ENCODE measurements at places on chromosomes 16 and 17.

- no peak for DNase-seq
Observed at GRCh38 chr16:11403920-11404319, 58.7 kb downstream of the RMI2 start.

DNA sequence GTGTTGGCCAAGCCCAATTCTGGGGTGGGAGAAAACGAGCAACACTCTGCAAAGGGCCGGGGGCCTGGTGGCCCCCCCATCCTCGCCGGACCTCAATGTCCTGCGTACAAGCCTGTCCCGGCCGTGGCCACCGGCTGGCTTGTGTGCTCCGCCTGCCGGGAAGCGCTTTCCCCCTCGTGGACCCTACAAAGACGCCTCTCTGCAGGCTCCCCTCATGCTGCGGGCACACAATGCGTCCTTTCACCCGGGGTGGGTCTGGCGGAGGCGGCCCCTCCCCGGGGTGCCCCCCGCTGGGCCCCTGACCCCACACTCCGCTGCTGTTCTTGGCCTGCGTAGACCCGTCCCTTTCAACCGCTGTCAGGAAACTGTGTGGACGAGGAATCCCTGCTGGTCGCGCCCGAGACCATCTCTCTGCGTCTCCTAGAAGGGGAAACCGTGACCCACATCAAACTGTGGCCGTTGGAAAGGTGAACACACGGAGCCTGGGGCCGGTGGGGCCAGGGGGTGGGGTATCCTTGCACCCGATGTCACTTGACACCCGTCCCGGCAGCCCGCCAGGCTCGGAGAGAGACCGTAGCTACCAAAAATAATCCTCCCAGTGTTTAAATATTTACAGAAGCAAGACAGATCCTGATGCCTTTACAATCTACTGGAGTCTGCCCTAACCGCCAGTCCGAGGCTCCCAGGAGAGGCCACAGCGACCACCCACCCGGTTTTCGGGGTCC, 43.6 kb downstream of the TBC1D16 start:
- DNase-seq = no peak

GRCh38 chr16:10552998-10553491, 27.4 kb downstream of the EMP2 start:
- DNase-seq = peak; percentile 59

DNA sequence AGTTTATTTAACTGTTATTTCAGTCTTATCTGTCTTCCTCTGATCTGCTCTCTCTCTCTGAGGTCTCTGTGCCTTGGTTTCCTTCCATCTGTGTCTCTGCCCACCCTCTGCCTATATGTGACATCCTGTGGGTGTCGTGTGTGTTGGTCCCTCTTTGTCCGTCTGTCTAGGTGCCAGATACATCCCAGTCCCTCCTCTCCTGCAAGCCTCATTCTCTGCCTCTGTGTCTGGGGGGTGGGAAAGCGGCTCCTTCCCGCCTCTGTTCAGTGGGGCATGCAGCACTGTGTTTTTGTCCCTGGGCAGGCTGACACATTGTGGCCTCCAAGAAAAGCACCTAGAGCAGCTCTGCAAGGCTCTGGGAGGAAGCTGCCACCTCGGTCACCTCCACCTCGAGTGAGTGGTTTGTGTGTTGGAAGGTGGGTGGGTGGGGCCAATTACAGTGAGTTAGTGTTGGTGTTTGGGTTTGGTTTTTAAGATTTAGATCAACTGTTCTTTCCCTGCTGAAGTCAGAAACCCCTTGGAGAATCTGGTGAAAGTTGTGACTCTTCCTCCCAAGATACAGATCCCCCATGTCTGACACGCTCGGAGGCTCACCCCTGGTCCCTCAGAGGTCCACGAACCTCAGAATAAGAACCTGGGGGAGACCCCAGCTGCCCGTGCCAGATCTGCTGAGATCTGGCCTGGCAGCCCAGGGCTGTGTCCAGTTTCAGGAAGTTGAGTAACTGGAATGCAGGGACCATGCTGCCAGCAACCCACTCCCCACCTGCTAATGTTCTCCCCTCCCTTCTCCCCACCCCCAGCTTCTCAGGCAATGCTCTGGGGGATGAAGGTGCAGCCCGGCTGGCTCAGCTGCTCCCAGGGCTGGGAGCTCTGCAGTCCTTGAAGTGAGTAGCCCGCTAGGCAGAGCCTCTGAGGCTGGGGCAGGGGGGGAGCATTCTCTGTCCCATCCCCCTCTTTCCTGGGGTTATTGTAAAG, 50.9 kb upstream of the CPNE2 start:
- peak; percentile 92 for DNase-seq

DNA sequence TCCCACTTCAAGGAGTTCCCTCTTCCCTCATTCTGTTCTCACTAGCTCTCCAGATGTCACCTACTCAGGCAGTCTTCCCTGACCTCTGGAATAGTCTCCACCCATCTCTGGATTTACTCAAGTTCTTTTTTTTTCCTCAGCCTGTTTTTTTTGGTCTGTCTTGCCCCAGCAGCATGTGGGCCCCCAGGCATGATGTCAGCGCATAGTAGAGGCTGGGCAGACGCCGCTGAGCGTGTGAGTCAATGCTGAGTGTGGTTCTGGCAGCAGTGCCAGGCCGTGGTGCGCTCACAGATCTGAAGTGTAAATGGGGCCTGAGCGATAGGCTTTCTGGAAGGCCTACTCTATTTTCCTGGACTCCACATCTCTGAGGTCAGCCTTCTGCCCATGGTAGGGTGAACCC, 2.7 kb upstream of the KCNJ18 start:
- DNase-seq = no peak

GRCh38 chr17:64063088-64063487, 42.7 kb upstream of the ICAM2 start:
- no peak for DNase-seq

GRCh38 chr16:11356573-11357331, 11.5 kb downstream of the RMI2 start:
- peak; percentile 74 for DNase-seq

DNA sequence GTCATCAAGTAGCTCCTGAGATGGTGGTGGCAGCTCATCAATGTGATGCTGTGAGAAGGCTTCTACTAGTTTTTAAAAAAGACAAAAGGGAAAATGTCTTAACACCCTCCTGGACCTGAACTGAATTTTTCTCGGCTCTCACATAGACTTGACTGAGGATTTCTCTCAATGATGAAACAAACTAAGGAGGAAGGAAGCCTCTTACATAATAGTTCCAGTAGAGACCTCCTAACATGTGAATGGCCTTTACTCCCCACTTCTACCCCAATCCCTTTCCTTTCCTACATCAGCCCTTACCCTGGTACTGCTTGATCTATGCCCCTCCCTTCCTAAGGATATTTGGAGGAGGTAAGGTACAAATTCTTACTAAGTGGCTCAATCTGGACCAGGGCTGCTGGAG, 54.8 kb upstream of the MTMR4 start:
- DNase-seq = no peak

- no peak for DNase-seq
Observed at GRCh38 chr17:2397247-2398171, 3.4 kb downstream of the MNT start.

DNA sequence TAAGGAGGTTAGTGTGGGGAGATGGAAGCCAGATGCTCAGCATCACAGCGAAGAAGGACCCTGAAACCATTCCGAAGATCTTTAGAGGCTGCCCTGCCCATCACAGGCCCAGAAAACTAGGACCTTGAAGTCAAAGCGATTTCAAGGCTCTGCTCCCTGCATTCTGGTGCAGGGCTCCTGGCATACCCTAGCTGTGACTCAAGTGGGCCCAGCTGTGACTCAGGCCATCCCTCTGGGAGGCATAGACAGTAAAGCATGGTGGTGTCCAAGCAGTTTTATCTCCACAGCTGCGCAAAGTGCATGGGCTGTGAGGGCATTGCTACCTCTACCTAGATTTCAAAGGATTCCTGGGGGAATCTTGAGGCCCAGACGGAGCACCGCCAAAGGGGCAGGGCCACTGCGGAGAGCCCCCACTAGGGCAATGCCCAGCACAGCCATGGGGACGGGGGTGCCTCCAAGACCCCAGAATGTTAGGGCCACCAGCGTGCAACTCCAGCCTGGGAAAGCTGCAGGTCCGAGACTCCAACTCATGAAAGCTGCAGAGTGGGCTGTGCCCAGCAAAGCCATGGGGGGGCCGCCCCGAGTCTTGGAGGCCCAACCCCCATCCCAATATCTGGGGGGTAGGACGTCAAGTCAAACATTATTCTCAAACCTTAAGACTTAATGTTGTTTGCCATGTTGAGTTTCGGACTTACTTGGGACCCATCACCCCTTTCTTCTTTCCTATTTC, 11.7 kb upstream of the ZNF594 start:
- no peak for DNase-seq

- no peak for DNase-seq
Observed at GRCh38 chr17:40819528-40820125, 2.8 kb downstream of the KRT10 start.

GRCh38 chr16:2783581-2784357, 3.6 kb downstream of the PRSS33 start:
- no peak for DNase-seq

DNA sequence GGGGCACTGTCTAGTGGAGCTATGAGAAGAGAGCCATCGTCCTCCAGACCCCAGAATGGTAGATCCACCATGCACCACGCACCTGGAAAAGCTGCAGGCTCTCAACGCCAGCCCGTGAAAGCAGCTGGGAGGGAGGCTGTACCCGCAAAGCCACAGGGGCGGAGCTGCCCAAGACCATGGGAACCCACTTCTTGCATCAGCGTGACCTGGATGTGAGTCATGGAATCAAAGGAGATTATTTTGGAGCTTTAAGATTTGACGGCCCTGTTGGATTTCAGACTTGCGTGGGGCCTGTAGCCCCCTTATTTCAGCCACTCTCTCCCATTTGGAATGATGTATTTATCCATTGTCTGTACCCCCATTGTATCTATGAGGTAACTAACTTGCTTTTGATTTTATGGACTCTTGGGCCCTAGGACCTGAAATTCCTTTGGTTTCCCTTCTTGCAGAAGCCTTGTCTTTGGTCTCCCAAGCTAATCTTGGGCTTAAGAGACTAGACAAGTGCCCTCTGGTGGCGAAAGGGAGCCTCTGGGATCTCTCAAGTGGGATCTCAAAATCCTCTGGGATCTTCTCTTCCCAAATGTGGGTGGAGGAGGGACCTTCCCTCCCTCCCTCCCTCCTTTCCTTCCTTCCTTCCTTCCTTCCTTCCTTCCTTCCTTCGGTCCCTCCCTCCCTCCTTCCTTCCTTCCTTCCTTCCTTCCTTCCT, 58.2 kb upstream of the HAPSTR1 start:
- DNase-seq = no peak

DNA sequence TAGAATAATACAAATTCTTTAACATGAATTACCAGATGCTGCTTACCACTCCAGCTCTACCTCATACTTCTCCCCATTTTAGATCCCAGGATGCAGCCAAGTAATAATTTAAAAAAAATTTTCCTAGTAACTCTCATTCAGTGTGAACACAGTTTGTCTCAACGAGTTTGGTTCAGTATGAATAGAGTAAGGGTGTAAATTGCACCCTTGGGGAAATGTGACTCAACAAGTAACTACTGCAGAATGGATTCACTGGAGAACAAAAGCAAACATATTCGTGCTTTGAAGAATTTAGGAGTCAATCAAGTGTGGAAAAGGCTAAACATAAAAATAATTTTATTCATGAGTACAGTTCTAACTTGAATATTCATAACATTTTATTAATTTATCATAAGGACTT, 23.0 kb downstream of the KCNJ16 start:
- DNase-seq = no peak

GRCh38 chr16:27225536-27226360, 22.4 kb downstream of the KDM8 start:
- no peak for DNase-seq

GRCh38 chr16:85150331-85150940, 38.2 kb upstream of the CIBAR2 start:
- DNase-seq = no peak

DNA sequence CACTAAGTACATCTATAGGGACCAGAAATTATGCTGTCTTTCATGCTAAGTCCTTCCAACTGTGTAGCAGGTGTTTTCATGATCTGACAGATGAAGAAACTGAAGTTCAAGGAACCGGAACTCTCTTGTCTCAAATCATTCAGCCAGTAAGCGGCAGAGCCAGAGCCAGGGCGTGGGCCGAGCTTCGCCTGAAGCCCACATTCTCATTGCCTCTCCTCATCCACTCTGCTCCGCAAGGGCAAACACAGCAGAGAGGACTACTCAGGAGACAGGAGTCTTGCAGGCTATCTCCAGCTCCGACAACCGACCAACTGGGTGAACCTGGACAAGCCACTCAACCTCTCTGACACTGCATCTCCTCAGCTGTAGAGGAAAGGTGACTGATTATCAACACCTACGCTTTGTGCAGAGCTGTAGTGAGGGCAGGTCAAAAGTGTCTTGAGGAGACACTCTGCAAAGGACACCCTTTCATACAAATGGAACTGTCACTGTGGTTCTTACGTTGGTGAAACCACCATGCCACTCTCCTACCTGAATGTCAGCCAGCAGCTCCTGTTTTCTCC, 72.9 kb downstream of the CYTH1 start:
- peak; percentile 51 for DNase-seq

- DNase-seq = no peak
Observed at GRCh38 chr16:3183445-3184139, 4.4 kb upstream of the OR1F1 start.

DNA sequence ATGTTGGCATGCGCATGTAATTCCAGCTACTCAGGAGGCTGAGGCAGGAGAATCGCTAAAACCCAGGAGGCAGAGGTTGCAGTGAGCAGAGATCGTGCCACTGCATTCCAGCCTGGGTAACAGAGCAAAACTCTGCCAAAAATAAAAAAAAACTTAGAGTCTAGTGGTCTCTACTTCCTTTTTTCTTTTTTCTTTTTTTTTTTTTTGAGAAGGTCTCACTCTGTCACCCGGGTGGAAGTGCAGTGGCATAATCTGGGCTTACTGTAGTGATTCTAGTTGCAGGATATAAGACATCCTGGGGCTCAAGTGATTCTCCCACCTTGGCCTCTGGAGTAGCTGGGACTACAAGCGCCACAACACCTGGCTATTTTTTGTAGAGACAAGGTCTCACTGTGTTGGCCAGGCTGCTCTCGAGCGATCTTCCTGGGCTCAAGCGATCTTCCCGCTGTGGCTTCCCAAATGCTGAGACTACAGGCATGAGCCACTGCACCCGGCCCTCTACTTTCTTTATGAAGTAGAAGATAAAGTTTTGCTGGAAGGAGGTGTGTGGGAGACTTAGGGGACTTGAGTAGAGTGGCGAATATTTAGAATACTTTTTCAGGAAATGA, 47.9 kb upstream of the TAOK1 start:
- DNase-seq = no peak

GRCh38 chr17:49681106-49681979, 3.4 kb upstream of the SPOP start:
- DNase-seq = no peak

GRCh38 chr17:78672871-78673371, 95.7 kb upstream of the DNAH17 start:
- DNase-seq = no peak

DNA sequence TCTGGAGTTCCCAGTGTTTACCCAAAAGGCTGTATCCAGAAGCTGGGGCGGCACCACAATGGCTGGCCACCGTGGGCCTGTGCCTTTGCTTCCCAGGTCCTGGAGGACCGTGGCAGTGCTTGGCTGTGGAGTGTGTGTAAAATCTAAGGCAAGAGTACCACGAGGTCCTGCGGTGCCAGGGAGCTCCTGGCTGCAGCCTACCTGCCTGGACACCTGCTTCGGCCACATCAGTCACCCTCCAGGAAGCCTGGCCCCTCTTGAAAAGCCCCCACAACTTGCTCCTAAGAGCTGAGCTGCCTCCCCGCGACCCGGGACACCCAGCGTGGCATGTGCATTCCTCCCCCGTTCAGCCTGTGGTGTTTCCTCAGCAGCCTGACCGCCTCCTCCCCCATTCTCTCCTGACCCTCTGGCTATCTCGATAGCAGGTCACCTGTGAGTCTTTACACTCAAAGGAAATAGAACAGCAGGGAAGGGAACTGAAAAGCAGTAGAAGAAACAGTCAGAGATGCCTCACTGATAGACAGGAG, 7.9 kb downstream of the TIMM22 start:
- DNase-seq = no peak
